ENCODE measurements at places on chromosomes 6 and 20. TPM values are rescaled to one million over a fixed set of nuclear protein-coding genes. Genes with fewer than 3 reads are reported as not detected.

SLC22A2 gene
- not detected for total RNA-seq

MUCL3 gene
- total RNA-seq = not detected

WFDC5 gene
- not detected for total RNA-seq

DEFB119 gene
- total RNA-seq = not detected

THBS2 gene
- 0.05 TPM for total RNA-seq

WFDC10A gene
- total RNA-seq = not detected

NRN1 gene
- total RNA-seq = 15.4 TPM

COL9A3 gene
- total RNA-seq = not detected

SYNDIG1 gene
- not detected for total RNA-seq

SKIC2 gene
- total RNA-seq = 77.8 TPM

C2 gene
- total RNA-seq = 0.93 TPM

HDGFL1 gene
- not detected for total RNA-seq

HSPA1L gene
- 3.8 TPM for total RNA-seq

FNDC1 gene
- total RNA-seq = not detected

GHRH gene
- total RNA-seq = not detected

PSMB9 gene
- total RNA-seq = 271 TPM

SPO11 gene
- total RNA-seq = not detected

C20orf144 gene
- 0.22 TPM for total RNA-seq

EEF1A2 gene
- 0.19 TPM for total RNA-seq

PDE10A gene
- not detected for total RNA-seq

BAG2 gene
- total RNA-seq = 7.8 TPM

WFDC12 gene
- not detected for total RNA-seq

ULBP2 gene
- total RNA-seq = 2.7 TPM

GSTA3 gene
- not detected for total RNA-seq

RRAGD gene
- total RNA-seq = 10.8 TPM
